ENCODE measurements at places on chromosomes 2 and 18.
A peak's percentile ranks its signal among the peaks of the same experiment; 100 is the strongest.

GRCh38 chr18:76518860-76519538, 24.0 kb upstream of the ZNF516 start:
- no peak for DNase-seq

- DNase-seq, result no peak
Observed at GRCh38 chr2:19358242-19359020, at the start of gene OSR1. OSR1 (minus strand) TSS chr2:19358623; CDS start chr2:19353805, 4,818 bp downstream.

DNA sequence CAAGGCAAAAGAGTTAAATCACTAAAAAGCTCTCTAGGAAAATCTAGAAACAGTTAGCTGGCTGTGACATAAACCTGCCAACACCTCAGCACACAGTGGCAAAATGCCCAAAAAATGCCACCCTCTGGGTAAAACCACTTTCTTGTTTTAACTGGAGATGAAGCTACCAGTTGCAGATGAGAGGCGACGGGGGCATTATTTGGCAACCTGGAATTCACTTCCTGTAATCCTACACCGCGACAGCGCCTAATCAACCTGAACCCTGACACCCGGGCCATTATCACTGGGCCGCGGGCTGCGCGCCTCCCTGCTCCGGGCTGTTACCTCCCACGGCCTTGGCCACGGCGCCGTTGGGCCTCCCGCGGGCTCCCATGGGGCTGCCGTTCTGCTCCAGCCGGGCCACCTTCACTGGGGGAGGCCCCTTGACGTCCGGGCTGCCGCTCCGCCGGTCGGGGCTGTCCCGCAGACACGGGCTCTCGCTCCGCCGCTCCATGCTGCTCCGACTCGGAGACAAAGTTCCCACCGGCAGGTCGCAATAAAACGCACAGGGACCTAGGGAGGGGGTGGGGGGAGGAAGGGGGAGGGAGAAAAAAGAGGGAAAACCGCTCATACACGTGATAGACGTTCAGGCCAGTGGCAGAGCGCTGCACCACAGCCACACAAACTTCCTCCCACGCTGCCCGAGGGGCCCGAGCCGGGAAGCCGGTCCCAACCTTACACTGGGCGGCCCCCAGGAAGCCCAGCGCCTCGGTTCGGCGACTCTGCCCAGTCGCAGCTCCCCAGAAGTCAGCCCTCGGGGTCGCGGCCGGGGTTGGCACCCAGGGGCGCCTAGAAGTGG, 2.0 kb downstream of the SATB2 start:
- peak; percentile 86 for DNase-seq

DNA sequence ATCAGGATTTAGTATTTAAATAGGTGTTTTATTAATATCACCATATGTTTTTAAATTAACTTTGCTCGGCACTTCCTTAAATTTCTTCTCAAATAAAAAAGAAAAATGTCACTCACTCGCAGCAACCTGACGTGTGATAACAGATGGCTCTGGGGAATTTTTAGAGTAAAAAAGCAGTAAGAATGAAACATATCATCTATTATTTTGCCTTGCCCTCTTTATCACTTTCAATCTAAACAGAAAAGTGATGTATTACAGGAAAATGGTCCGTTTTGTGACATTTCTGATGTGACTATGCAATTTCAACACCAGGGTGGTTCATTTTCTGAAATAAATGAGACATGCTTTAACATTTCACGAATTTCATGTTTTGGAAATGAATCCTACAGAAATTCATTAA, 1368.0 kb upstream of the LRRTM1 start:
- DNase-seq, result no peak

DNA sequence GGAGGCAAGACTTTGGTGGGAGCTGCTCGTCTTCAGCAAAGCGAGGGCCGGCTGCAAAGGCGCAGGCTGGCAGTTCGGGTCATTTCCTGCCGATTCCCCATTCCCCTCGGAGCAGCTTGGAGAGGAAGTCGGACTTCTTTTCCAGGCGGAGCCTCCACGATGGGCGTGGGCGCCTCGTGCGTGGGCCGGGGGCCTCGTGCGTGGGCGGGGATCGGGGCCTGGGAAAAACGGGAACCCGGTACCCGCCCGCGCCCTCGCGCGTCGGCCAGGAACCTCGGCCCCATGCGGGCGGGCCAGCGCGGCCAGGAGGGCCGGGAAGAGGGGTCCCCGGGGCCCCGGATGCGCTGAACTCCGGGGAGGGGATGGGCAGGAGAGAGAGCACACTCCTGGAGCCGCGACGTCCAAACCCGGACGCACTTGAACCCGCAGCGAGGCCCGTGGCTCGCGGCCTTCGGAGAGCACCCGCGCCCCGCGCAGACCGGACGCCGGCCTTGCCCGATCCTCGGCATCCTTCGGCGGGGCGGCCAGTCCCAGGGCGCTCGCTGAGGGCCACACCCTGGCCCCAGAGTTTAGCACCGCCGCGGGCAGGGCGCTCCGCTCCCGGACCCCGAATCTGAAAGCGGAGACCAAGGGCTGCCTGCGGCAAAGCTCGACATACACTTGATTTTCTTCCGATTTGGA, 368.4 kb downstream of the MTX2 start:
- peak; percentile 84 for DNase-seq

GRCh38 chr2:101405351-101405899, 18.1 kb upstream of the CREG2 start:
- DNase-seq, result no peak

DNA sequence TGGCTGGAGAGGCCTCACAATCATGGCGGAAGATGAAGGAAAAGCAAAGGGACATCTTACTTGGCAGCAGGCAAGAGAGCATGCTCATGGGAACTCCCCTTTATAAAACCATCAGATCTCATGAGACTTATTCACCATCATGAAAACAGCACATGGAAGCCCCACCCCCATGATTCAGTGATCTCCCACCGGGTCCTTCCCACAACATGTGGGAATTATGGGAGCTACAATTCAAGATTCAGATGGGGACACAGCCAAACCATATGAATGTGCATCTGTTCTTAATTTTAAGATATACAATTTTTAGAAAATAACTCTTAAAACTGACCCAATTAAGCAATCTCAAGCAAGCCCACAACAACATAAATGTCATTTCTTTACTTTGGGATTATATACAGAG, 12.6 kb downstream of the C18orf63 start:
- DNase-seq, result no peak

DNA sequence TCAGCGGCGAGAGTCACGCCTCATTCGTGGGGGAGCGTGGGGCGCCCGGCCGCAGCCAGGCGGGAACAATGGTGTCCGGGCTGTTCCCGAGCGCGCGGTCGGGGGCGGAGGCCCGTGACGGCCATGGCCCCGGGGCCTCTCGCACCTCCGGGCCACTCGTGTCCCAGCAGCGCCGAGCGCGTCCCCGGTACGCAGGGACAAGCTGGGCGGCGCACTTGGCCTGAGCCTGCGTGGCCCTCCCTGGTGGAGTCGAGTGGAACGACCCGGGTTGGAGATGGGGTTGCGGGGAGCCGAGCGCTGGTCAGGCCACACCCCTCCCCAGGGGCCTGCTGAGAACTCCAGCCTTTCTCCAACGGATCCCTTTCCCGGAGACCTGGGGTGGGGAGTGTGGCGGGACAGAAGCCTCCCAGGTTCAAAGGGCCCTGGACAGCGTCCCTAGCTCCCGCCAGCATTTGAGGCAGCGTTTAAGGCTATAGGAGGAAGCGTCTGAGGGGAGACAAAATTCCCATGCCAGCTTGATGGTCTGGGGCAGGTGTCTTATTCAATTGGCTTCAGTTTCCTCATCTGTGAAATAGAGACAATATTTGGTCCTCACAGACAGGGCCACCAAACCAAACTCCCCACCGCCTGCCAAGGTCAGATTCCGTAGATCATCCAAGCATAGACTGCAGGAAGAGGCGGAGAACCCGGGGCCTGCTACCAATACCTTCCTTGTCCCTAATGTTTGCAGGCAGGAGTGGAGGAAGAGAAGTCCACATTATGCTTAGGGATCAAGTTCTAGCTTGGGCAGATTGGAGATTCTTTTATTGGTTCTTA, 553 bp downstream of the CNDP2 start:
- DNase-seq, result peak; percentile 67

DNA sequence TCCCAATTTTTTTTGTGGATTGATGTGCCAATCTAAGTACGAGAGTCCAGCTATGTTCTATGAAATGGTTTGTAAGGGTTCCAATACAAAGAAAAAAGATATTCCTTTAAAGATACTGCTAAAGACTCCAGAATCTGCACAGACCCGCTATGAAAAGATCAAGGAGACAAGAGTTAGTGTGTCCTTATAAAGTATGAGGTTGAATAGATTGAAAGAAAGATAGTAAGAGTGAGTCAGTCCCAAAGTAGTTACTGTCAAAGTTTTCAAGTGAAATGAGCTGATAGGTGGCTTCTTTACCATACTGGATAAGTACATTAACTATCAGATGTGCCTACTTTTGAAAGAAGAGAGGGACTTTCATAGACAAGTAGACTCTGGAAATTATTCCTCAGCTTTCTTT, 17.9 kb upstream of the EHBP1 start:
- no peak for DNase-seq

- DNase-seq, result no peak
Observed at GRCh38 chr2:47309472-47309951, 93.4 kb upstream of the MSH2 start.

DNA sequence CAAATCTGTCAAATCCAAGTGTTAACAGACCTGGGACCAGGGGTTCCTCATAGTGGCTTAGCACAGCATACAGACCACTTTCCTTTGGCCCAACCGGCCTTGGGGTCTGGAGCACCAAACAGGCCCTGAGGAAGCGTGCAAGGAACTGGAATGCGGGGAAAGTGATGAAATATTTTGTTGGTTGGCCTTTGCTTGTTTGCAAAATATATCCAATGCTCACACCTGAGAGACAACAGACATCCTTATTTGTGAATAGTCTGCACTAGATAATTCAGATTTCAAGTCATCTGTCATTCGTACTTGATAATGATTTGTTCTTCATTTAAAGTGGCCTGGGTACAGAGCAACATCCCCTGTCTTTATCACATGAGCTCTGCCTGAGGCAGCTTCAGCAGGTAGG, 43.5 kb downstream of the ABCG8 start:
- DNase-seq, result no peak

DNA sequence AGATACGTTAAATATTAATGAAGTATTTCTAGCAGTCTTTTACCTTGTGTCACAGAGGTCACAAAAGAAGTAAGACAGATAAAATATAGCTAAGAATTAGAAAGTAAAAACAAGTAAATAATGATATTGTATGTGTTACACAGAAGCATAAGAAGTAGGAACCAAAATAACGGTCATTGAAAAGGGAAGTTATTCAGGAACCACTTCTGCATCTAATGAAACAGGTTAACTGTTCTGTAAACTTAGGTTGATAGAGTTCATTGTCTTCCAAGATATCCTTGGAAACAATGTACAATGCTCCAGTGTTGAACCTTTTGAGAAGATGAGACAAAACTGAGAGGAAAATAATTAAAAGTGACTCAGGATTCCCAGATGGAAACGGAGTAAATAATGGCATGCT, 57.1 kb upstream of the CD302 start:
- no peak for DNase-seq

GRCh38 chr18:22637787-22638186, 220.1 kb upstream of the CTAGE1 start:
- no peak for DNase-seq

GRCh38 chr2:147224070-147224469, 620.8 kb upstream of the ACVR2A start:
- DNase-seq, result no peak

DNA sequence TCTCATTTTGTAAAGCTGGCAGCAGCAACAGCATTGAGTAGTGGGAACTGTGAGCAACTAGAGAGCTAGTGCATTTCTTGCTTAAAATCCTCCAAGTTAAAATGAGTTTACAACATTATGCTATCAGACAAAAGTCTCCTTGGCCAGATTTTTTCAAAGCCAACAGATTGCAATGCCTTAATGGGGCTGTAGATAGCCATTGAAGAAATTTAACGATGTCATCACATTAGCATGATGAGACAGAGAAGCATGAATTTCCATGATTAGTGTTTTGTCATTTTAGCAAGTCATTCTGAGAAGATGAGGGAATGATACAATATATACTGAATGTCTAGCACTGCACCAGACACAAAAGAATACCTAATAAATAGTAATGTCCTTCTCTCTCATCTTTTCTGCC, 307.5 kb upstream of the REG3G start:
- DNase-seq, result no peak

- no peak for DNase-seq
Observed at GRCh38 chr2:223976635-223977226, 19.5 kb downstream of the MRPL44 start.

DNA sequence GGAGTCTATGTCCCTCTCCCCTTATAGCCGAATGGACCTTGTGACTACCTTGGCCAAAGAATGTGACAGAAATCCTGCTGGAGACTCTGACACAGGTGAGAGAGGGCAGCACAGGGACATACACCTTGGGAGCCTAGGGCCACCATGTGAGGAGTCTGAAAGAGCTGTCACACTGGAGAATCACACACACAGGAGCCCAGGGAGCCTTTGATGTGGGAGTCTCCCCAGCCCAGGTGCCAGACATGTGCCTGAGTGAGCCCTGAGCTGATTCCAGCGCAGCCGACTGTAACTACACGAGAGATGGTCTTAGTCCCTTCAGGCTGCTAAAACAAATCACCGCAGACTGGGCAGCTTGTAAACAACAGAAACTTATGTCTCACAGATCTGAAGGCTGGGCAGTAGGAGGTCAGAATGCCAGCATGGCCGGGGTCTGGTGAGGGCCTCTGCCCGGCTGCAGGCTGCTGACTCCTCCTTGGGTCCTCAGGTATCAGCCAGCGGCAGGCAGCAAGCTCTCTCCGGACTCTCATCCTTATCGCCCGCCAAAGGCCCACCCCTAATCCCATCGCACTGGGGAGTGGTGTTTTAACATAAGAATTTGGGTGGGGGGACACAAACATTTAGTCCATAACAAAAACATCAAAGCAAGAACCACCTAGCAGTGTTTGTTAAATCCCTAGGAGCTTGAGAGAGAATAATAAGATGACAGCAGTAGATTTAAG, 63.8 kb upstream of the GPR45 start:
- DNase-seq, result no peak

DNA sequence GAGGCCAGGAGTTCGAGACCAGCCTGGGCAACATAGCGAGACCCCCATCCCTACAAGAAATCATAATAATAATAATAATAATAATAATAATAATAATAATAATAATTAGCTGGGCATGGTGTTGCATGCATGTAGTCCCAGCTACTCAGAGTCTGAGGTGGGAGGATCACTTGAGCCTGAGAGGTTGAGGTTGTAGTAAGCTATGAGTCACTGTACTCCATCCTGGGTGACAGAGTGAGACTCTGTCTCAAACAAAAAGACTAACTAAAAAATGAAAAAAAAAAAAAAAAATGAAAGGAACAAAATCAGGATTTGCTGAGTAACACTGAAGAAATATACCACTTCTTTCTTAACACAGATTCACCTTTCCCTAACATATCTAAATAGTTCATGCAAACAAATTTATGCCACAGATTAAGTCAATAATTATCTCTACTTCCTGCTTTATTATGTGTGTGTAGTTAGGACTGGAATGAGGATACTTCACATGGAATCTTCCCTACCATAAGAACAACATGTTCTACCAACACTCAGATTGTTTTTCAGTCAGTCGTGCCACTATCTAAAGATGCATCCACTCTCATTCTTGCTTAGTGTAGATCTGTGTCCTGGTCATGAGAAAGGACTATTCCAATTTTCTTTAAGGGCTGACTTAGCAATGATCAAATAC, 928.7 kb downstream of the SLC4A3 start:
- DNase-seq, result no peak

GRCh38 chr2:207258263-207258991, 92.7 kb upstream of the KLF7 start:
- DNase-seq, result no peak

GRCh38 chr2:153770359-153770991, 101.2 kb upstream of the GALNT13 start:
- no peak for DNase-seq

GRCh38 chr2:27807476-27807875, 36.0 kb downstream of the MRPL33 start:
- DNase-seq, result peak; percentile 18

- no peak for DNase-seq
Observed at GRCh38 chr18:45352874-45353273, 262.4 kb upstream of the SLC14A2 start.
